NCI-H1436 (cell line): ENCODE measurements at places on chromosomes 6 and 20.

- no peak for DNase-seq
Observed at GRCh38 chr6:166304106-166304505, 4.1 kb downstream of the PRR18 start.

DNA sequence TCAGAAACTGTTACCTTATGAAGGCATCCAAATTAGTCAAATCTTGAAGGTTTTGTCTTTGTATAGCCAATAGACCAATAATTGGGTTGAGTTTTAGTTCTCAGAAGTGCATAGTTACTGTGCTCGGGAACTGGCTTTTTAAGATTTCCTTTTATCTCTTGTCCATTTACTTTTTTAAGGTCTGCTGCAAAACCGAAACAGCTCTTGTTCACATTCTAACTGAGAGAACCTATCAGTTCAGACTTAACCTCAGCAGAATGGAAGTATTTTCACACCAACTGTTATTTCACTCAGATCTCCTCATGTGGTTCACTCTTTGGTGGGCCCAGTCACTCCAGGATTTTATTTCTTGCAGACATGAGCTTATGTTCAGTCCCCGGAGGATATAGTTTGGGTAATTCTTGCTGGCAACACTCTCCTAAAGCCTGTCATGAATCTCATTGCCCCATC is 55.5 kb downstream of the TPBG start:
- DNase-seq: no peak

DNA sequence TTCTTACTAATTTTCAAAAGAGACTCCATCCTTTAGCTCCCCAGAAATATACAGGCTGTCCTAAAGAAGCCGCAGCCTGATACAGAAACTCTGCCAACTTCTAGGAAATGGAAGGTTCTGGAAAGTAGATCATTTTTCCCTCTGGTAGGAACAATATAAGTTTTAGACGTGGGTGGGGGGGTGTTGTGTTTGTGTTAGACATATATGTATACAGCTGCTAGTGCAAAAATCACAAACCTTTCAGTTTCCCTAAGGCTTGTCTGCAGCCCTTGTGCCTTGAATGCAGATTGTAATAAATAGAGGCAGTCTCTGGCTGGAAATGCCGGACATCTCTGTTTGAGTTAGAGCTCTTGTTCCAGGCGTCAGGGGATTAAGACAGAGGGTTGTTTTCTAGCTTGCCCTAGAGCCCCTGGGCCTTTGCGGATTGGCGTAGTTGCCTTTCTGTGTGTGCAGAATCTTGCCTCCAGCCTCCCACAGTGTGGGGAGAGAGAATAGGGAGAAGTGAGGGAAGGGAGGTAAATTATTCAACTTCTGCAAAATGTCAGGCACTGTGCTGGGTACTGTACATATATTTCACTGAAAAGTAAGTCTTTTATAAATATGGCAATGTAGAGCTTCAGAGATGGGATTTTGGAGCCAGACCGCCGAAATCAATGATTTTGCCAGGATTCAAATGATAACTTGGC is 269.7 kb downstream of the PRL start:
- DNase-seq: no peak

DNA sequence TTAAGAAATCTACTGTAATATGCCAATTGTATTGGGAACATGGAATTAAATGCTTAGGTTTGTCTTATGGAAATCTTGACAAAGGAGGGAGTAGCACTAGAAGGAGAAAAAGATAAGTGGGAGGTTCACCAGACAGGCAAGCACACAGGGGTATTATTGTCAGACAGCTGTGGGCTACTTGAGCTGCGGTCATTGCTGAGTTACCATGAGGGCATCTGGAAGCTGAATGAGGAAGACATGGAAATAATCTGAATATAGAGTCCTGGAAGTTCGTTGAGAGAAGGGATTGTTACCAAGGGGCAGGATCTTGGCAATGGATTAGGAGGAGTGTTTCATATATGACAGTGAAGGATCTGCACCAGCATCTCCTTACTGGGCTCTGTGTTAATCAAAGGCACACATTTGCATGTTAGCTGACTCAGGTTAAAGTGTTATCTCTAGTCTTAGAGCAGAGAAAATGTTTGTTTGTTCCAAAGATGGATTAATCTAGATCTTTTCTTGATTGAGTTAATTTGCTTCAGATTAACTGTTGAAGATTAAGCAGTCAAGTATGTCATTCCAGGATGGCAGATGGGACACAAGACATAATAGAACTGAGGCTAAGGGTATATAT is 53.0 kb upstream of the SUPT3H start:
- no peak for DNase-seq

GRCh38 chr6:82248273-82248735 is 760 bp upstream of the IBTK start:
- no peak for DNase-seq

DNA sequence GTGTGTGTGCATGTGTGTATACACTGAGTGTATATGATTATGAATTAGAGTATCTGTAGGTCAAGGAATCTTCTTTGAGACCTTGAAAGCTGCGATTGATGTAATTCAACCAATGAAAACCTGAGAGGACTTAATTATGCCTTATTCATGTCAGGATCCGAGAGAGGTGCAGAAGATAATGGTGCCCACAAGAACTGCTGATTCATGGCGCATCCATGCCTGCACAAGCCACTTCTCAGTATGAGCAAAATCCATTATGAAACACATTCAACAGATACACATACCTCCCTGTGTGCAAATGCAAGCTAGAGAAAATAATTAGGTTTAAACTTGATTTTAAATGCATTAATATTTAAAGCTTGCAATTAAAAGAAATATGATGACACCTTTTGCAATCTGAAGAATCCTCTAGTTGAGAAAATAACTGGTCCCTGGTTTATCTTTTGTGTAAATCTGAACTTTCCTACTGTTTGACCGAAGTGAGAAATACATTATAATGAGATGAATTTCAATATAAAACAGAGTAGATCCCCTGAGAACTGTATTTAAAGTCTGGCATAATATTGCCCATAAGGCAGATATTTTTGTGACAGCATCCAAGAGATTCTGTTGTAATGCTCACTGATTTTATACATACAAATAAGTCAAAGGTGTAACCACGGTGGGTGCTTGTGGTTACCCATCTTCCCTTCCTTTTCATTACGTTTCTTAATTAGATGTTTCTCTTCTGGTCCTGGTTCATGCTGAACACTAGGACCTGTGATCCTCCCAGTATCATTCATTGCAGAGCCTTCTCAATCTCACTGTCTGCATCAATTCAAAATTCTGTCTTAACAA is 45.6 kb downstream of the LY86 start:
- no peak for DNase-seq

GRCh38 chr6:158194487-158195280 is 26.5 kb downstream of the GTF2H5 start:
- DNase-seq: no peak
